ENCODE measurements at places on chromosomes 2 and 18. TPM values are rescaled to one million over a fixed set of nuclear protein-coding genes. Genes with fewer than 3 reads are reported as not detected.

AQP12B gene
- total RNA-seq: not detected

RUFY4 gene
- not detected for total RNA-seq

DPP10 gene
- total RNA-seq: not detected

STAT4 gene
- 0.05 TPM for total RNA-seq

MEP1B gene
- total RNA-seq: 0.28 TPM

PNO1 gene
- total RNA-seq: 37.7 TPM

STARD6 gene
- total RNA-seq: not detected

SPATA3 gene
- not detected for total RNA-seq

RSAD2 gene
- 0.44 TPM for total RNA-seq

TCF7L1 gene
- 30.4 TPM for total RNA-seq

LIMS2 gene
- 8.9 TPM for total RNA-seq

DNA sequence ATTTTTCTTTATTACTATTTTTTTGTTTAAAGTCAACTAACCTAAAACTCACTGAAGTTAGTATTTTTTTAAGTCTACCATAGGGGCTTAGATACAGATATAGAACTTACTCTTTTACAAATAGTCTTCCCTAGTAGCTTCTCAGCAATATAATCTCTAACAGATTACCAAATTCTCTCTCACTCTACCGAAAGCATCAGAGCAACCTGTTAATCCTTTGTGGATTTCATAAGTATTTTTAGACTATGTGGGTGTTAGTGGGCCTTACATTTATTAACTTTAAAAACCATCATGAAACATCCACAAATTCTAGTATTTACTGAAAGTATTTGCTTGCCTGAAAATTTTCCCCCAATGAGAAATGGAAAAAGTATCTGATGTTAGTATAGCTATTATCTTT lies 84.6 kb upstream of the TFPI start:
- H3K27ac ChIP-seq: peak overlapping the region; percentile 82
- no peaks in the 10 kb centered on the region for H3K36me3 ChIP-seq
- no peak for DNase-seq
- no peak overlapping the region for H3K4me3 ChIP-seq
- no peaks in the 10 kb centered on the region for H3K27me3 ChIP-seq

- no peak overlapping the region for H3K4me3 ChIP-seq
- DNase-seq: no peak
- peaks cover 15% of the 10 kb centered on the region for H3K4me1 ChIP-seq
- H3K27ac ChIP-seq: no peak overlapping the region
These were observed 14.1 kb downstream of the TLK1 start for GRCh38 chr2:171146633-171147032.

DNA sequence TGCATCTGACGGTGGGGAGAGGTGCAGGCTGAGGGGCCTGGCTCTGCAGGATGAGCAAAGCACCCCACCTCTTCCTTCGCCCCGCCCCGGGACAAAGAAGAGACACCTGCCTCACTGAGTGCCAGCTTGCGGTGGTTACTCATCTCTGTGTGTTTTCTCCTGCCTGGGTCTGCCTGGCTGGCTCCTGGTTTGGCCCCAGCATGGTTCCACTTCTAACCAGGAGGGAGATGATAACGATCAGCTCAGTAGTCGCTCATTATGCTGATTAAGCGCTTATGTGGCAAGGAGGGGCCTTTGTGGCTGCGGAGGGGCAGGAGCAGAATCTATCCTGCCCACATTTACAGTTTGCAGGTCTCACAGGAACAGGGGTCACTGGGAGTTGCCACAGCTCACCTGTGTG lies 68.7 kb upstream of the EDAR start:
- no peaks in the 10 kb centered on the region for H3K36me3 ChIP-seq
- no peak for DNase-seq
- H3K4me3 ChIP-seq: no peak overlapping the region
- peaks cover 3% of the 10 kb centered on the region for H3K27me3 ChIP-seq
- H3K4me1 ChIP-seq: no peaks in the 10 kb centered on the region

- no peaks in the 10 kb centered on the region for H3K36me3 ChIP-seq
- H3K27me3 ChIP-seq: no peaks in the 10 kb centered on the region
- no peak for DNase-seq
- H3K4me1 ChIP-seq: no peaks in the 10 kb centered on the region
These were observed 304.4 kb upstream of the SLC39A10 start for GRCh38 chr2:195352581-195352980.

DNA sequence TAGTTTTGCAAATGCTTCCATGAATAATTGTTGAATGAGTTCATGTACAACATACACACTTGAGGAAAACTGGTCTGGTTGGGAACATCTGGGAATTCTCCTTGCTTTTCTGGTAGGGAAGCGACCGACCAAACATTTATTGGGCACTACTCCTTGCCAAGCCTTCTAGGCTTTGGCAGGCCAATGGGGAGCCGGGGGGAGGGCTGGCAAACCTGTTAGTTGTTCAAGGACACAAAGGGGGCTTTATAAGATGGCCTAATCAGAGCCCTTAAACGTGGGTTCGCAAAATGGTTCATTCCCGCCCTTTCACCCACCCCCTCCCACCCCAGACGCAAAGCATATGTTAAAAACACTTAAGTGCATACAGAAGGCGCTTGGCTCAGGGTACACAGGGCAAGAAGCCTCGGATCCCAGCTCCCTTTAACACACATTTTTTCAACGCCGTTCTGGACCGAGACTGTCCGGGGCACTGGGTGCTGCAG lies 844 bp upstream of the VSNL1 start:
- no peak for DNase-seq
- no peak overlapping the region for H3K27ac ChIP-seq
- peak overlapping the region; percentile 38 for H3K4me3 ChIP-seq
- H3K27me3 ChIP-seq: peaks cover 35% of the 10 kb centered on the region
- peaks cover 4% of the 10 kb centered on the region for H3K36me3 ChIP-seq

GRCh38 chr2:210038078-210038477 lies 35.6 kb downstream of the RPE start:
- no peak overlapping the region for H3K27ac ChIP-seq
- no peaks in the 10 kb centered on the region for H3K36me3 ChIP-seq
- no peak overlapping the region for H3K4me3 ChIP-seq
- no peak for DNase-seq
- H3K27me3 ChIP-seq: no peaks in the 10 kb centered on the region
- no peaks in the 10 kb centered on the region for H3K4me1 ChIP-seq

DNA sequence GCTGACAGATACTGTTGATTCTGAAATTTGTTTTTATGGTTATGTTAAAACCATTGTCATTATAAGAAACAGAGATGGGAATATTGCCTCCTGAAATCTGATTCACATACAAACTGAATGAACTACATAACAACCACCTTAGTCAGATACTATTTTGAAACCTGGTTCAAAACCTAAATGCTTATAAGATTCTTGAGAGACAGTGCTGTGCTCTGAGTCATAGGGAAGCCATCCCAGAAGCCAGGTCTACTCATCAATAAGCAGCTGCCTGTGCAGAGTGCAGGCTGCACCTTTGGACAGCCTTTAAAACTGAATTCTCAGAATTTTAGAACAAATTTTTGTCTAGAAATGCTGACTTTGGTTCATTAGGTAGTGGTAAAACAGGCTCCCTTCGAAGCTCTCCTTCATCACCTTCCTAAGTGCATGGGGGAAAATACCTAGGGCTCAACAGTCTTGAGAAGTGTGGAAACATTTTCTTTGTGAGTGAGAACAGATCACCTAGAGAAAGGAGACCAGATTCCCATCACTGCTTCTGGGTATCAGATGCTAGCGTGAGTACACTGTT lies at the start of gene SERPINB7:
TSS of gene SERPINB7 (plus strand) at position 253 of the 565 bp plus-strand sequence. CDS start 6,955 bp downstream, outside the sequence.
- no peak for DNase-seq
- no peak within 1 kb of the TSS for H3K4me3 ChIP-seq
- no peak within 1 kb of the TSS for H3K27ac ChIP-seq
- no peaks in the 10 kb centered on the region for H3K27me3 ChIP-seq

- no peaks in the 10 kb centered on the region for H3K27me3 ChIP-seq
- no peak for DNase-seq
- no peak overlapping the region for H3K4me3 ChIP-seq
- H3K4me1 ChIP-seq: no peaks in the 10 kb centered on the region
These were observed 114.7 kb upstream of the STON1 start for GRCh38 chr2:48414980-48415835.

DNA sequence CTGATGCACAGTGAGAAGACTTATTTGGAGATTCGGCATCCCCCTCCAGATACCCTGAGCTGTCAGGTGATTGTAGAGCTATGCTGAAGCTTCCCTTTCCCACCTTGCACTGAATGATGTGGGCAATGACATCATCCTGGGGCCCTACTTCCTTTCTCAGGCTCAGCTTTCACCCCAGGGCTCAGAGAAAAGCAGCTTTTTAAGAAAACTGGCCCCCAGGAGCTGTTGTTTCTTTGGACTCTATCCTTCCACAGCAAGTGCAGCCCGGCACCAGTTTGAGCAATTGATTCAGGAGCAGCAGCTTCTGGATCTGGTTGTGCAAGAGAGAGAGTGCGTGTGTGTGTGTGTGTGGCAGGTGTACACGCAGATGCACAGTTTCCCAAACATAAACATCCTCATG lies 251.3 kb downstream of the ANAPC1 start:
- H3K4me3 ChIP-seq: no peak overlapping the region
- no peak overlapping the region for H3K27ac ChIP-seq
- no peaks in the 10 kb centered on the region for H3K4me1 ChIP-seq
- no peaks in the 10 kb centered on the region for H3K27me3 ChIP-seq

DNA sequence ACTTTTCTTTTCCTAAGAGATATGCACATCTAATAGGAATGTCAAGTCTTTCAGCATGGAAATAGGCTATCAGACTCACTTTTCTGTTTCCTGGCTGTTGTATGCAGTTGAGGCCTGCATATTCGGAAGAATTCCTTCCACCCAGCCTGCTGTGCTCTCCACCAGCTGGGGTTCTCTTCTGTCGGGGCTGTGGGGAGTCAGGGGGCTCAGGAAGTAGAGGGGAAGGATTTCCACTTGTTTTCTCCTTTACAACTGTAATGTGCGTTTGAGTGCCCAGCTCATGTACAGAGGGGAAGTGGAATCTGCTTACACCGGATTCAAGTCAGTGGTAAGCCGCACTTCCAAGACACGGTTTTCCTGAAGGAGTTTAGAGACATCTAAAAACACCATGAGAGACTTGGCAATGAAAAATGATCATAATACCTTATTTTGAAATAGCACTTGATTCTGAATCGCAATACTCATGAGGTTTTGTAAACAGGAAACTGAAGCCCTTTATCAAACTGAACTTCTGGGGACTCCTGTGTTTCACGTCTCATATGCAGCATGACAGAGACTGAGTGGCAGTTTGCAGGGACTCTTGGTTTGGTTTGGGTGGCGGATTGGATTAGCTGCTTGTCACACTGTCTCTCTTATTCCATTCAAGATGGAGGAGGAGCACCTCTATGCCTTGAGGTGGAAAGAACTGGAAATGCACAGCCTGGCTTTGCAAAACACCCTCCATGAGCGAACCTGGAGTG lies 90.4 kb downstream of the MTCL1 start:
- H3K4me3 ChIP-seq: no peak overlapping the region
- peaks cover 54% of the 10 kb centered on the region for H3K4me1 ChIP-seq
- H3K27me3 ChIP-seq: no peaks in the 10 kb centered on the region
- peaks cover 7% of the 10 kb centered on the region for H3K36me3 ChIP-seq

DNA sequence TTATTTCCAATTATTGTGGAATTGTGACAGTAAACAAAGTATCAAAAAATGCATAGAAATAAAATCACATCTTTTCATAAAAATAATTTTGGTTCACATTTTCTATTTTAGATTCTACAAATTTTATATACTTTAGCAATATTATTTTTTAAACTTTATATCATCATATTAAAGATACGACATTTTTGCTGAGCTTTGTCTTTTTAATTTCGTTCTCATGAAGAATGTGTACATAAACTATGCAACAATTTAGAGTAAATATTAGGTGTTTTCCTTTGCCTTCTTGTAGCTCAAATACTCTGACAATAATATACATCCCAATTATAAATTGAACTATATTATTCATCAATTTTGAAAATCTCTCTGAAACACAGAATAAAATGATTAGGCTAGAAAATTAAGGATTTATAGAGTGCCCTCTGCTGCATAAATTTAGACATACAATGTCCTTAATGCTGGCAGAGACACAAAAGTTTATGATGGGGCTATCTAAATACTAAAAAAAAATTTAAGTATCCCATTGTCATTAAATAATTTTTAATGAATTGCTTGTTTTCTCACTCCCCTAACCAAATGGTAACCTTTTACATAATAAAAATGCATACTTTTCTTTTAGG lies 45.7 kb downstream of the CCDC102B start:
- H3K27ac ChIP-seq: no peak overlapping the region
- no peaks in the 10 kb centered on the region for H3K4me1 ChIP-seq
- no peaks in the 10 kb centered on the region for H3K36me3 ChIP-seq
- H3K4me3 ChIP-seq: no peak overlapping the region
- DNase-seq: no peak

GRCh38 chr18:77177009-77177408 lies 44.4 kb upstream of the MBP start:
- H3K4me3 ChIP-seq: no peak overlapping the region
- DNase-seq: peak; percentile 65
- H3K4me1 ChIP-seq: no peaks in the 10 kb centered on the region
- H3K27ac ChIP-seq: no peak overlapping the region

DNA sequence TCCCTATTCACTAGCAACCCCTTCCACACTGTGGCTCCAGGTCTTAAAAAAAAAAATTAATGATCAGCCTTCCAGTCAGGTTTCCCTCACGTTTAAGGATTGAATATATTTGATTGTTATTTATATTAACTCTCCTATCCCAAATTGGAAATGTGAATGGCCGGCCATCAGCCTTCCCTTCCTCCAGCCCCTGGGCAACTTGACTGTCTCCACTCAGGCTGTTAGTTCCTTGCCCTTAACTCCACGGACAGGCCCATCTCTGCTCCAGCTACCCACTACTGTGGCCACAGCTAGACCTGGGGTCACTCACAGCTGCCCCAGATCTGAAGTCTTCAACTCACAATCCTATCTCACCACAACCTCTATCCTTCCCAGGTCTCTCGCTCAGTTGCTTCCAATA lies 39.9 kb downstream of the THOC1 start:
- no peak overlapping the region for H3K27ac ChIP-seq
- no peaks in the 10 kb centered on the region for H3K27me3 ChIP-seq
- peaks cover 12% of the 10 kb centered on the region for H3K36me3 ChIP-seq
- no peaks in the 10 kb centered on the region for H3K4me1 ChIP-seq
- DNase-seq: no peak
- no peak overlapping the region for H3K4me3 ChIP-seq

- no peaks in the 10 kb centered on the region for H3K36me3 ChIP-seq
- DNase-seq: no peak
- no peak overlapping the region for H3K4me3 ChIP-seq
- no peaks in the 10 kb centered on the region for H3K27me3 ChIP-seq
- no peaks in the 10 kb centered on the region for H3K4me1 ChIP-seq
These were observed 11.6 kb downstream of the TRPM8 start for GRCh38 chr2:233928594-233929351.

- no peak for DNase-seq
- H3K4me3 ChIP-seq: no peak overlapping the region
- no peaks in the 10 kb centered on the region for H3K36me3 ChIP-seq
- H3K4me1 ChIP-seq: no peaks in the 10 kb centered on the region
These were observed 18.8 kb upstream of the SUCLG1 start for GRCh38 chr2:84477886-84478285.
